ENCODE measurements at places on chromosomes 12 and 14. TPM values are rescaled to one million over a fixed set of nuclear protein-coding genes. Genes with fewer than 3 reads are reported as not detected.

The GPR137C gene
- total RNA-seq: 0.59 TPM

The CMKLR1 gene
- 7.0 TPM for total RNA-seq

The SMCO2 gene
- not detected for total RNA-seq

The CCDC77 gene
- total RNA-seq: 9.6 TPM

The PRKD1 gene
- 19.8 TPM for total RNA-seq

The STXBP6 gene
- total RNA-seq: 22.0 TPM

The ST8SIA1 gene
- total RNA-seq: 2.2 TPM

The GALNT9 gene
- total RNA-seq: 0.39 TPM

The C12orf54 gene
- not detected for total RNA-seq

The ACSM4 gene
- total RNA-seq: not detected

The RIPK3 gene
- total RNA-seq: 3.7 TPM

The AMDHD1 gene
- total RNA-seq: not detected

The SOX5 gene
- total RNA-seq: 6.8 TPM

The ENTPD5 gene
- 7.0 TPM for total RNA-seq

The RIC8B gene
- 10.9 TPM for total RNA-seq

The LMO3 gene
- 14.3 TPM for total RNA-seq

The NGB gene
- not detected for total RNA-seq

The GSG1 gene
- 1.6 TPM for total RNA-seq

All from subcutaneous preadipocyte (primary cell).